ENCODE measurements at places on chromosomes 5 and 9.

- no peak for DNase-seq
Measured at GRCh38 chr9:37353791-37354190, 68.7 kb upstream of the GRHPR start.

- no peak for DNase-seq
Measured at GRCh38 chr5:178683783-178684182, 46.7 kb downstream of the ZNF354A start.

DNA sequence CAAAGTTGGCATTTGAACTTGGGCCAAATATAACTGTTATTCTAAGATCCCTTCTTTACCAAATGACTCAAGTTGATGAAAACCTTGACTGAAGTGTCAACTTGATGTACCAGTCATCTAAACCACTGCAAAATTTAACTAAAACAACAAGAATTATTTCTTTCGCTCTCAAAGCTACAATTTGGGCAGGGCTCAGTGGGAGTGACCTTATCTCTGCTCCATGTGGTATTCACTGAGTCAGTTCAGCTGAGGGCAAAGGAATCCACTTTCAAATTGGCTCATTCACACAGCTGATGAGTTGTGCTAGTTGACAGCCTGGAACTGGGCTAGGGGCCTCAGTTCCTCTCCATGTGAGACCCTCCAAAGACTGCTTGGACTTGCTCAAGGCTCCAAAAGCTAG lies 166.3 kb downstream of the RORB start:
- no peak for DNase-seq

DNA sequence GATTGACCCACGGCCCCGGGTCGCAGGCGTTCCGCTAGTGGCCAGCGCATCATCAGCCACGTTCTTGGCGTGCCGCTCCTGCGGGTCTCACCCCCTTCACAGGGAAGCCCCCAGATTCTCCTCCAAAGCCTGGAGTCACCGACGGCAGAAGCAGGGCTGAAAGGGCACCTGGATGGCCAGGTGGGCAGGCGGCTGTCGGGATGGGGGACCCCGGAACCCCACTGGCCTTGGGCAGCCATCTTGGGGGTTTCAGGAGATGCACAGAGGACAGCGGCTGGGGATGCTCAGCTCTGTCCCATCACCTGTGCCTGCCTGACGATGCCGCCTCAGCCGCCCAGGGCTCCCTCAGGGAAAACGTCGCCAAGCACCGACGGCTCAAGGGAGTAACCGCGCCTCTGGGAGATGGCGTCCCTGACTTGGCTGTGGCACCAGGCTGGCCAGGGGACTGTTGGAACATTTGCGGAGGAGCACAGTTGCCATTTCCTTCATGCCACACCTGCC lies 14.1 kb upstream of the SLC9A3 start:
- no peak for DNase-seq

GRCh38 chr9:132878695-132879456 lies at the start of gene SPACA9:
SPACA9 (plus strand) TSS chr9:132878898; CDS start chr9:132883948, 5,050 bp downstream.
- DNase-seq = peak; percentile 59

DNA sequence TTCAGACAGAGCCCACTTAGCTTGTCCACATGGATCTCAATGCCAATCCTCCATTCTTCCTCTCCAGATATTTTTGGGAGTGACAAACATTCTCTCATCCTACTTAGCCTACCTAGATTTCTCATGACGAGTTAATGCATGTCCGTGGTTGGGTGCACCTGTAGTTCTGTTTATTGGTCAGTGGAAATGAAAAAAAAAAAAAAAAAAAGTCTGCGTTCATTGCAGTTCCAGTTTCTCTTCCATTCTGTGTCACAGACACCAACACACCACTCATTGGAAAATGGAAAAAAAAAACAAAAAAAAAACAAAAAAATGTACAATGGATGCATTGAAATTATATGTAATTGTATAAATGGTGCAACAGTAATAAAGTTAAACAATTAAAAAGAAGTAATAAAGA lies 59.0 kb downstream of the BASP1 start:
- no peak for DNase-seq

- no peak for DNase-seq
Measured at GRCh38 chr5:116076496-116076895, 8.3 kb upstream of the COMMD10 start.

GRCh38 chr9:130111786-130112537 lies 58.3 kb downstream of the GPR107 start:
- DNase-seq = no peak

GRCh38 chr9:133290751-133291302 lies 15.8 kb upstream of the ABO start:
- DNase-seq = no peak

DNA sequence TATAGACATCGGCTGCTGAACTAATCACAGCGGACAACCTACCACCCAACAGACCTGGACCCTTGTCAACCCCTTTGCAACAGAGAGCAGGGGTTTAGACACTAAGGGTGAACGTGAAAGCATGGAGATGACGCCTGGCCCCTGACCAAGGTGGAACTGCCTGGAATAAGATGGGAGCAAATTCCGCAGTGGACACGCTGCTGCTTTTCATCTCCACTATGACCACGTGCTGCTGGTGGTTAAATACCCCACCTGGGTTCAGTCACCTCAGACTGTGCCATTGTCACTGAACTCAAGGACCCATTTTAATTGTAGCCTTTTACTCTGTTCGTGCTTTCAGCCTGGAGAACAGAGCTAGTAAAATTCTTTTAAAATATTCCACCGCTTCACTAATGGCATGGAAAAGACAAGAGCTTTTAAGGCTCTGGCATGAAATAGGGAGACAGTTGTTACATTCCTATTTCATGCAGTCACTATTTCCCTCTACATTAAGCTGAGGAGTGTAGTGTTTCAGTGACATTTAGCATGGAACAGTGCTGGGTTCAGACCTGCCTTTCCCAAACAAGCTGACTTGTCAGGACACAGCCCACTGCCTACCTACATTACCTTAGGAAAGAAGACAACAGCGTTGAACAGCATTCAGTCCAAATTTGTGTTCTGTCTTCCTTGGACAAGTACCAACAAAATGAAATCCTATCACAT lies 96.8 kb downstream of the ANKRD18B start:
- no peak for DNase-seq

- DNase-seq = no peak
Measured at GRCh38 chr5:123597018-123597417, 85.0 kb downstream of the CSNK1G3 start.

DNA sequence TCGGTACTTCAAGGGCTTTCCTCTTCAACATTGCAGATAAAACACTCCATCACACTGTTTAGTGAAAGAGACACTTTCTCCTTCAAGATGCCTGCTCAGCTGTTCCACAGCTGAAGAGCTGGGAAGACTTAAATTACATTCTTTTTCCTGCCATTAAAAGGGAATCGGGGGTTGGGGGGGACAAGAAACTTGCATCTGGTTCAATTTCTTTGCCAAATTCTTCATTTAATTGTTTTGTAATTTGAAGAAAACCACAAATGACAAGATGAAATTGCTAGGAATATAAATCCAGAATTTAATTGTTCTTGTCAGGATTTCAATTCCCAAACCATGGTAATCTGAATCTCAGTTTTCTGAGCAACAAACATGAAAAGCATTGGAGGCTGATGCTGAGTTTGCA lies 478.3 kb downstream of the EBF1 start:
- no peak for DNase-seq

- no peak for DNase-seq
Measured at GRCh38 chr9:6968271-6968670, 210.5 kb downstream of the KDM4C start.

DNA sequence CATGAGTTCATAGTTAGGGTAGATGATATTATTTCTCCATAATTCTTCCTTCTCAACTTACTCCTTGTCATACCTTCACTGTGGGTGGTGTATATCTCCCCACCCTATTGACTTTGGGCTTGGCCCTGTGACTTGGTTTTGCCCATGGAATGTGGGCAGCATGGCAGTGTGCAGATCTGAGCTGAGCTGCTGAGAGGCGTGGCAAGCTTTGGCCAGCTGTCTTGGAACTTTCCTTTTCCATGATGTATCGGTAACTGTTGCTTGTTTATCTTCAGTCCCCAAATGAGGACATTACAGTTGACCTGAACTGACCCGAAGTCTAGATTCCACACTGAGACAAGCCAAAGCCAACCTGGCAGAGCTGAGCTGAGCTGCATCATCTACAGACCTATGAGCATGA lies 70.4 kb downstream of the RALGPS1 start:
- no peak for DNase-seq

DNA sequence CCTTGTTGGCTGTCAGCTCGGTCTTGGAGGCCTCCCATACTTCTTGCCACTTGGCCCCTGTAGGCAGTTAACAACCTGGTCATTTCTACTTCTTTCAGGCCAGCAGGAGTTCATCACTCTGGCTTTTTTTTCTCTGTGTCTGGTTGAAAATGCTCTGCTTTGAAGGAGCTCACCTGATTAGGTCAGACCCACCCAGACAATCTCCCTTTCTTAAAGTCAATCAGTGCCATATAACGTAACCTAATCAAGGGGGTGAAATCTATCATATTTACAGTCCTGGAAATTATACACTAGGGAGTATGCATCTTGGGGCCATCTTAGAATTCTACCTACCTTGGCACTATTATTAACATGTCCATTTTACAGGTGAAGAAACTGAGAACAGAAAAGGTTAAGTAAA lies 155.4 kb downstream of the SREK1 start:
- DNase-seq = no peak

GRCh38 chr9:18459962-18460584 lies 13.9 kb upstream of the ADAMTSL1 start:
- no peak for DNase-seq

GRCh38 chr9:136886610-136887597 lies 588 bp downstream of the TRAF2 start:
- DNase-seq = peak; percentile 53

- DNase-seq = no peak
Measured at GRCh38 chr5:135465391-135466122, 13.4 kb upstream of the TIFAB start.
